ENCODE measurements at places on chromosomes 1 and 21. TPM values are rescaled to one million over a fixed set of nuclear protein-coding genes. Genes with fewer than 3 reads are reported as not detected.

DNA sequence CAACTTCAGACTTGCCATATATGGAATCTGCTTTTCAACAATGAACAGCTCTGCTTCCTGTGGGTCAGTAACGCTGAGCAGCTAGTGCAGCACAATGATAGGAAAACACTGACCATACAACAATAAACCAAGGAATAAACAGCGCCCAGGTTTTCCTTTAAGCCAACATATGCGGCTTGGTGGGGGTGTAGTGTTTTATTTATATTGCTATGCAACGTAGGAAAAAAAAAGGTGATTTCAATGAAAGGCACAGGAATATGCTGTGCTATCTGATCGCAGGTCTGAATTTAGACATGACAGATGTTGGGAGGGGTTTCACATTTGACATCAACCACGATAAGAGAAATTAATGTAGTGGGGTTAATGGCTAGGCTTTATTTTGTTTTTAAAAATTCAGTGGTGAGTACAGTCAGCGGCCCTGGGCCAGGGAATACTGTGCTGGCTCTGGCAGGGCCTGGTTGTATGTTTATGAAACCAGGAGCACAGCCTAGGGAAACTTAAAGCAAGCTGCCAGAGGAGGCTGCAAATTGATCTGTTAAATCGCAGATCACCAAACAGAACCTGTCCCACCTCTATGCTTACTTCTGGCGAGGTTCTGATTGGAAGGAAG lies 4.3 kb downstream of the TSPAN2 start:
- H3K4me1 ChIP-seq, result peaks cover 16% of the 10 kb centered on the region
- H3K27ac ChIP-seq, result peak overlapping the region; percentile 50
- no peak overlapping the region for H3K4me3 ChIP-seq
- no peaks in the 10 kb centered on the region for H3K36me3 ChIP-seq

DNA sequence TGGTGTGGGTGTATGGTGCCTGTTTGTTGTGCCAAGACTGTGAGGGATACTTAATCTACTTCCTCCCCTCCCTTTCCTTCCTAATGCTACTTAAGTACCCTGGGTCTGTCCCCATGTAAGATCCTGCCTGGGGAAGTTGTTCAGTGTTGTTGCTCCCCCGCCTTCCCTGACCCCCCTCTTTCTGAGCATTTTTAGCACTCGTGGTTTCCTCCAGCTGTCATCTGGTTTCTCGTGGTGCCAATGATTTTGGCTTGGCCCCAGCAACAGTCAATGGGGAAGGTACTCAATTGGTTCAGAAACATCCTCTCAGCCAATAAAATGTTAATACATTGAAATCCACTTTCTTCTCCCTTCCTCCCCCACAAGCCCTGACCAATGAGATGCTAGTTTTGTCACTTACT lies 8.0 kb upstream of the B4GALT3 start:
- no peak for DNase-seq
- no peak overlapping the region for H3K4me3 ChIP-seq
- peak overlapping the region; percentile 60 for H3K27ac ChIP-seq
- no peaks in the 10 kb centered on the region for H3K27me3 ChIP-seq
- H3K36me3 ChIP-seq, result no peaks in the 10 kb centered on the region
- H3K4me1 ChIP-seq, result peaks cover 30% of the 10 kb centered on the region

- no peaks in the 10 kb centered on the region for H3K27me3 ChIP-seq
- H3K36me3 ChIP-seq, result no peaks in the 10 kb centered on the region
- H3K4me1 ChIP-seq, result peaks cover 6% of the 10 kb centered on the region
- H3K4me3 ChIP-seq, result no peak overlapping the region
These were observed 4.4 kb upstream of the RHEX start for GRCh38 chr1:206048582-206048981.

GRCh38 chr1:40435471-40435870 lies 14.8 kb upstream of the ZFP69B start:
- no peak for DNase-seq
- no peaks in the 10 kb centered on the region for H3K4me1 ChIP-seq
- H3K27me3 ChIP-seq, result no peaks in the 10 kb centered on the region

DNA sequence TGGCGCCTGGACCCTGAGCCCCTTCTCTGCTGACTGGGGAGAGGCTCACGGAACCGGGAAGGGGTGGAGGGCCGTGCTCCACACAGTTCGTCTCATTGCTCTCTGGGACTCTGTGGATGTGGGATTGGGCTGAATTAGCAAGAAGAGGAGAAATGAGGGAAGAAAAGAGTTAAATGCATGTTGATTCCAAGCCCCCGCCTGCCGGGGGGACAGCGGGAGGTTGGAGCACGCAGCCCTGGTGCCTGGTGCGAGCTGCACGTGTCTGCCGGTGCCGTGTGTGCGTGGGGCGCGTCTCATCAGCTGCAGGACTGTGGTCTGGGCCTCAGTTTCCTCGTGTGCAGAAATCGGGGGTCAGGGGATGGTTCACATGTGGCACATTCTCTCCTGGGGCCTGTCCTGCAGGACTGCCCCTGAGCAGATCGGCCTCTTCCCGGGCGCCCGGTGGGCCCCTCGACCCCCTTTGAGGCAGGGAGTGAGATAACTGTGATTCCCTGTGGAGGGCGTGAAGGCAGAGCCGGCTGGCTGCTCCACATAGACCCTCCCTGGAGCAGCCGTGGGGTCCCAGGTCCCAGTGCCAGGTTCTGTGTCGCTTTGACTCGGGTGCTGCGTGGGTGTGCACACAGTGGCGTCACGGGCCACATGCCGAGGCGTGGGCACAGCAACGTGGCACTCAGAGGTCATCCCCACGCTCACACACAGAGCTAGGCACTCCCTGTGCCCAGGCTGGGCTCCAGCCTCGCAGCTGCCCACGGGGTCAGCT lies 11.4 kb downstream of the SAMD11 start:
- no peak overlapping the region for H3K4me3 ChIP-seq
- peaks cover 17% of the 10 kb centered on the region for H3K4me1 ChIP-seq
- no peak overlapping the region for H3K27ac ChIP-seq
- no peaks in the 10 kb centered on the region for H3K27me3 ChIP-seq
- no peaks in the 10 kb centered on the region for H3K36me3 ChIP-seq

DNA sequence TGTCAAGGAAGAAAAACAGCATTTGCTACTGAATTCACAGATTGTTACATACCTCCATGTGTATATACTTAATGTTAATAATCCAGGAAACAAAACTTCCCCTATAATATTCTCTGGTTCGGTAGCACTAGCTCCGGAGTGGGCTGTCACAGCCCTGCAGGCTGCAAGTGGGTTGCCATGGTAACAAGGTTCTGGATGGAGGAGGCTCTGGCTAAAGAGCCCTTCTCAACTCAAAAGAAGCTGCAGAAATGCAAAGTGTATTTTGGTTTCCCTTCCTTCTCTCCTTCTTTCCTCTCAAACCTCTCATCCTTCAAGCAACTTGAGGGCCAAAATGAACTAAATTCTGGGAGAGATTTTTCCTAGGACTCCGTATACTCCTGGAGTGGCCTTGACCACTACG lies 45.2 kb downstream of the ASTN1 start:
- no peaks in the 10 kb centered on the region for H3K4me1 ChIP-seq
- H3K36me3 ChIP-seq, result no peaks in the 10 kb centered on the region
- no peaks in the 10 kb centered on the region for H3K27me3 ChIP-seq
- no peak for DNase-seq
- H3K4me3 ChIP-seq, result no peak overlapping the region

DNA sequence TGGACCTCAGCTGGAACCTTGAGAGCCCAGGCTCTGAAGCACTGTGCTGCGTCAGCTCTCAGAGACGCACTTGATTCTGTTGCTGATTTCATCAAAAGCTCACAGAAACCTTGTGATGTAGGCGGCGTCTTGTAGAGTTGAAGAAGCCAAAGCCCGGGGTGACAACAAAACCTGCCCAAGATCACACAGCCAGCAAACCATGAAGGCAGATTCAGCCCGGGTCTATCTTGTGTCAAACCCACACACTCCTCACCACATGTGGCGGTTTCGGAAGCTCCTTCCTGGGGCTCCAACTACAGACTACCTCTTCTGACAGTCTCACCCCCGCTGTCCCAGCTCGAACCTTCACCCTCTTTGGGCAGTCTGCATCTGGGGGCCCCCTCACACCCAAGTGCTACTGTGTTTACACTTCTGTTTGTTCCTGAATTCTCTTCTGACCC lies 50.4 kb downstream of the TENT5C start:
- H3K4me3 ChIP-seq, result no peak overlapping the region
- H3K36me3 ChIP-seq, result no peaks in the 10 kb centered on the region
- no peaks in the 10 kb centered on the region for H3K27me3 ChIP-seq
- no peak overlapping the region for H3K27ac ChIP-seq
- peaks cover 33% of the 10 kb centered on the region for H3K4me1 ChIP-seq

Gene RAB13
- 49.8 TPM for total RNA-seq

Gene S100A3
- 9.6 TPM for total RNA-seq

Gene SH2D5
- not detected for total RNA-seq

Gene C1orf87
- not detected for total RNA-seq

Gene IL20
- total RNA-seq, result not detected
